ENCODE measurements at places on chromosomes 2 and 18.

DNA sequence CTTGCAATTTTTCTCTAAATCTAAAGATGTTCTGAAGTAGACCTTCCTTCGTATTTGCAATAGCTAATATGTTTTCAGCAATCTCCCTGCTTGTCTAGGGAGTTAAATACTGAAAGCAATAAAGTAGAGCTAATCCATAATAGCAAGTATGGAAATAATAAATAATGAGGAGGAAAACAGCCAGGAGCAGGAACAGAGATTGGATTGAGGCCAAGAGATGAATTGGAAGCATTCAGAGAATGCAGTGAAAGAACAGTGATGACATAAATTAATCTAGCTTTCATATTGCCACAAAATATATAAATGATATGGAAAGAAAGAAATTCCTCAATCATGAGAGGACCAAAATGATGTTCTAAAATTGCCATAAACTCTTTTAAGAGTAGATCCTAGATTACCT is 679.7 kb downstream of the METTL4 start:
- DNase-seq: no peak

- peak; percentile 98 for DNase-seq
Observed at GRCh38 chr2:46334389-46335271, 37.4 kb downstream of the EPAS1 start.

DNA sequence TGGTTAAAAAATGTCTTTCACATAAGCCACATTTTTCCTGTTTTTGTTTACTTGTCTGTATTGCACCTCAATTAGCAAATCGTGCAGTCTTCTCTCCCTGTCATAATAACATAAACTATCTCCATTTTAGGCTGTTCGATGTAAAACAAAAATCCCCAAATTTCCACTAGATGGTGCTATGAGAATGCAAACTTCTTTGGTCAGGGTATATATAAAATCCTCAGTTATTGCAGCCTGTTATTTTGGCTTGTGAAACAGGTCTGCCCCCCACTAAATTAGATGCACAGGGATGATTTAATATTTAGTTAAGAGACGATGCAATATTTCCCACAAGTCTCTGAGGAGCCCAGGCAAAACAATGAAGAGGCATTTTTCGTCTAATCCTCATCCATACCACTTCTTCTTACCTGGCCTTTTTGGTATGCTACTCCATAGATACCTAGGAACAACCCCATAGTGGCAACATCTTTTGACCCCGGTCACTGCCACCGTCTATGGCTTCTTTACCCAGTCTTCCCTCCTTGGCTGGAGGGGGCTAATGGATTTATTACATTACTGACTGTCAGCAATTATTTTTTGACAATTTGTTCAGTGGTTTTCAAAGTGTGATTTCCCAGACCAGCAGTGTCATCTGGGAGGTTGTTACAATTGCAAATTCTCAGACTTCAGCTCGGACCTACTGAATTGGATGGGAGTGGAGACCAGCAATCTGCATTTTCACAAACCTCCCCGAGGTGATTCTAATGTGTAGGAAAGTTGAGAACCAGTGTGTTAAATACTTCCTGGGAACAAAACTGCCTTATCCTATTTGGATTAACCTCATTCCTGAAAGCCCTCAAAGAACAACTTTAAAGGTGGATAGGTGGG is 117.4 kb upstream of the CWC22 start:
- peak; percentile 51 for DNase-seq

DNA sequence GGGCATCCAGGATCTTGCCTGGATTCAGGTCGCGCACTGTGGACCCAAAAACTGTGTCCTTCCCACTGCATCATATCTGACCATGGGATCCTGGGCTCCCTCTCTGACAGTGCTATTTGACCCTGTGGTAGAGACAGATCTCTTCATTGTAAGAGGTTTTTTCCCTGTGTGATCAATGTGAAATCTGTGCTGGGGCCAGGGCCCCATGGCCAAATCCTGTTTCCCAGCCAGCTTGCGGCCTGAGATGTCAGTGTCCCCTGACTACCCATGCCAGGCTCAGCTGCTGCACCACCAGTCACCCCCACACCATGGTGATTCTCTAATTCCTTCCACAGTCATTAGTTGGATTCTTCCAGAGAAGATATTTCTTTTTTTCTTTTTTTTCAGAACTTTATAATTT is 3.5 kb downstream of the PRLH start:
- no peak for DNase-seq

- peak; percentile 79 for DNase-seq
Observed at GRCh38 chr2:217160103-217160743, 300.4 kb upstream of the TNP1 start.

GRCh38 chr2:127566576-127566975 is 31.1 kb downstream of the MYO7B start:
- no peak for DNase-seq

- no peak for DNase-seq
Observed at GRCh38 chr18:3830604-3831003, 380.6 kb downstream of the TGIF1 start.

- no peak for DNase-seq
Observed at GRCh38 chr2:142681952-142682351, 195.5 kb upstream of the KYNU start.

DNA sequence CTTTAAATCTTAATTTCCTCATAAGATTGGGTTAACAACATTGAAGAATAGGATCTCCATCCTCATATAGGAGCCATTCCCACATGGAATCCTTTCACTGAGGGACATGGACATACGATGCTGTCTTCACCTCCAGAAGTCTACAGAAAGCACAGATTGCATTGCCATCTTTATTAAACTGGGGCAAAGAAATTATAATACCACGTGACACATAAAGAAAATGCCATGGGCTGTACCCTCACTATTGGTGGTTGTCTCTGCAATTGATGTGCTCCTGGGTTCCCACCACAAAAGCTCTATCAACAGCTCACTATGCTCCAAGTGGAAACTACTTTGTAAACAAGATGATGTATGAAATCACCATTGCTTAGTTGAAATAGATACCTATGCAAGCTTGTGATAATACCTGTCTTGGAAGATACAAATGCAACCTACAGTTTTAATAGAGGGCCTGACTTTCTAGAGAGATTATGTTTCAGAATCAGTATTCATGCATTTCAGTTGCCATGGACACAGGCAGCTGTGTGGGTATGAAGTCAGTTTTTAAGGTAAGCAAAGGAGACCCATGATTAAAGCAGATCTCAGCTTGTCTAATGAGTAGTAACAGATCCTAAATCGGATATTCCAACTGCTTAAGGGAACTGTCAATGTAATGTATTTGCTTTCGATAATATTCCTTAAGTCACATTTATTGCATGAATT is 337.0 kb downstream of the RAD51AP2 start:
- DNase-seq: no peak

Measured in iris pigment epithelial cell (primary cell).